H4 (cell line): ENCODE measurements at places on chromosomes 2 and 18.

DNA sequence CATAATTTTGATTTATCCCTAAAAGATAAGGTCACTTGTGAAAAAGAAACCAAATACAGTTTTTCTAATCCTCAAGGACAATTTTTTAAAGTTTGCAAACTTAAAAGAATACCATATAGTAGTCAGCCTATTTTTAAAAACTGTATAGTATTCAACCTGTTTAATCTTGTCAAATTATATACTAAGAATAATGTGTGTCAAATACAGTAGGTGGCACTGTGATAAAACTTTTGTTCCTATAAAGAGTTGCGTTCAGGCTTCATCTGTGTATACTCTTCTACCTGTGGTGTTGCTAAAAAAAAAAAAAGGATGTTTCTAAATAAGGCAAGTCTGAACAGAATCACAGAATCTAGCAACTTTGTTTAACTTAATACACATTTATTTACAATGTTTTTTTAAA is 68.6 kb downstream of the CCDC138 start:
- peak; percentile 23 for DNase-seq

DNA sequence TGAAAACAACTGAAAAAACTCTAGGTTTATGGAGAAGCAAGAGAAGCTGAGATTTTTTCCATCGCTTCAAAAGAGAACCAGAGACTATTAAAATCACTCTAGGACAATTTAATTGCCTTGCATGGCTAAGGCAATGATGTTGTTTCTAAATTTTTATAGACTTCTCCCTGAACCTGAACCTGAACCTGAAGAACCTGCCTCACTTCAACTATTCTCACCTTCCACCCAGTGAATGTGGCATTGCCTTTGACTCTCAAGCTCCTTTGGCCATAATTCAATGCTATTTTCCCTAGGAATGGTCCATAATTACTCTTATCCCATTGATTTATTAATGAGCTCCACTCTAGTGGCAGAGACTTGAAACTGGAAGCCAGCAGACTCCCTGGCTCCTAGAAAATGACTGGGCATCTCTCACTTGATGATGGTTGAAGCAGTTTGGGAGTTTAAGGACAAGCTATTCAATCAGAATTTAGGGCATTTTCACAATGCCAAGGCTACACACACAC is 303.8 kb upstream of the UBE2E3 start:
- DNase-seq: no peak

DNA sequence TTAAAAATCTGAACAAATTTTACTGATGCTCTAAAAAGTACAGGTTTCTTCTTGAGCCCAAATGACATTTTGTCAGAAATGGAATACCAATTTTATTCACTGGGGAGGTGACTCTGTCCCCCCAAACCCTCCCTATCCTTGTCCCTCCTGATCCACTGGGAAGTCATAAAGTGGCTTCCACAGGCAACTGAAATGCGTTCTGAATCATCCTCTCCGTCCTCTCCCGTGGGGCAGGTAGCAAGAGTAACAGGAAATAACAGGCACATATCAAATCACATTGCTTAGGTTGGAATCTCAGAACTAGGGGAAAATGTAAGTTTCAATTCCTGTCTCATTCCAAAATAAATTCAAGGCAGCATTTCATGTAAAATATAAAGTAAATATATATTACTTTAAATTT is 44.5 kb downstream of the MYL12B start:
- no peak for DNase-seq

GRCh38 chr2:237819231-237819630 is 20.7 kb downstream of the RBM44 start:
- no peak for DNase-seq

GRCh38 chr2:26191316-26192159 is 18.6 kb downstream of the GAREM2 start:
- DNase-seq: no peak

GRCh38 chr2:97739893-97740245 is 26.5 kb downstream of the ZAP70 start:
- DNase-seq: no peak
